ENCODE measurements at places on chromosomes 16 and 17.

DNA sequence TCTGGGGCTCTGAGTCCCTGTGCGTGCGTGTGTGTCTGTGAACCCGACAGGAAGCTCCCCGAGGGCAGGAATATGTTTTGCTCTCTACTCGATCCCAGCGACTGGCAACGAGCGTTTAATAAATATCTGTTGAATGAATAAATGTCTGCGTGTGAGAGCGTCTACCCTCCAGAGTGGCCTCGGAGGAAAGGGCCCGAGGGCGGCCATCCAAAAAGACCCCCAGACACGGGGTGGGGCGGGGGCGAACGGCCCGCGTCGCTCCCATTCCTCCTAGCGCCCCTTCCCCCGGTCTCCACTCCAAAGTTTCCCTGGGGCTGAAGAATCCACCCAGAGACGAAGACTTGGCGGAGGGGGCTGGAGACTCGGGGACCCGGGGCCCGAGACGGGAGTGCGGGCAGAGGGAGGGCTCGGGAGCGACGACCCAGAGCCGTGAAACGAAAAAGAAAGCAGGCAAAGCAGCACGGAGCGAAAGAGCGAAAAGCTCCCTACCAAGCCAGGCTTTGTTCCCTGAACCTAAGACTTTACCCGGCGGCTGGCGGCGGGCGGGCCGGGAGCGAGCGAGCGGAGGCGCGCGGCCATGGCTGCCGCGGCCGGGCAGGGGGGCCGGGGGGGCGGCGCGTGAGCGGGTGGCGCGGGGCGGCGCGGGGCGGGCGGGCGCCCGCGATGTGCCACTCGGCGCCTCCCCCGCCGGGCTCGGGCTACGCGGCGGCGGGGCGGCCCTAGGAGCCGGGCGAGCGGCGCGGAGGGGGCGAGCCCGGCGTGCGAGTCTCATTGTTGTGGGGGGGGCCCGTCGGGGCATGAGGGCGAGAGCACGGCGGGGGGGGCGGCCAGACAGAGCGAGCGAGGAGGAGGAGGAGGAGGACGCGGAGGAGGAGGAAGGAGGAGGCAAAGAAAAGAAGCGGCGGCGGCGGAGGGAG is at the start of gene MLLT6:
Gene MLLT6 (plus strand): TSS at position 668 of the 917 bp plus-strand sequence. CDS start 360 bp downstream, outside the sequence.
- DNase-seq, result no peak

DNA sequence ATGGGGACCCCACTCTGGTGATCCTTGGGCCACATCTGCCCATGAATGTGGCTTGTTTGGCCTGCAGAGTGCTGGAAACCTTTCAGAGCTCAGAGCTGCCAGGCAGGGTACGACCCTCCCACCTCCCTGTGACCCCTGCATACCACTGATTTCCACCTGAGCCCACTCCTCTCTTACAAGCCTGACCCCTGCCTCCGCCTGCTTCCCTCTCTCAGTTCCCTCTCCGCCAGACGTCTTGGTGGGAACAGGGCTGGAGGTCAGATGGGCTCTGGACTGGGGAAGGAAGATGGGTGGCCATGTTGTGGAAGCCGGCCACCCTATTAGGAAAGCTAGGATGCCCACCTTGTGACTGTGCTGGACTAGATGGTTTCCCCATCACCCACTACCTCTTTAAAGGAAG is 185.1 kb downstream of the KATNIP start:
- no peak for DNase-seq

DNA sequence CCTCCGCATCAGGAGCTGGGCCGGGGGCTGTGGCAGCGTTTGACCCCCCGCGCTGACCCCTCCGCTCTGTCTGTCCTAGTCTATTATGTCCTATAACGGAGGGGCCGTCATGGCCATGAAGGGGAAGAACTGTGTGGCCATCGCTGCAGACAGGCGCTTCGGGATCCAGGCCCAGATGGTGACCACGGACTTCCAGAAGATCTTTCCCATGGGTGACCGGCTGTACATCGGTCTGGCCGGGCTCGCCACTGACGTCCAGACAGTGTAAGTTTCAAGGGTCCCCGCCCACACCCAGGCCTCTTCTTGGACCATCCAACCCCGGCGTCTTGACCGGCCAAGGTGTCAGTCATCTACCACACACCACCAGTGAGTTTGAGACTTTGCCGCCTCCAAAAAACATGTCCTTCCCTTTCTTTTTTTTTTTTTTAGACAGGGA is 548 bp downstream of the PSMB3 start:
- DNase-seq, result no peak

DNA sequence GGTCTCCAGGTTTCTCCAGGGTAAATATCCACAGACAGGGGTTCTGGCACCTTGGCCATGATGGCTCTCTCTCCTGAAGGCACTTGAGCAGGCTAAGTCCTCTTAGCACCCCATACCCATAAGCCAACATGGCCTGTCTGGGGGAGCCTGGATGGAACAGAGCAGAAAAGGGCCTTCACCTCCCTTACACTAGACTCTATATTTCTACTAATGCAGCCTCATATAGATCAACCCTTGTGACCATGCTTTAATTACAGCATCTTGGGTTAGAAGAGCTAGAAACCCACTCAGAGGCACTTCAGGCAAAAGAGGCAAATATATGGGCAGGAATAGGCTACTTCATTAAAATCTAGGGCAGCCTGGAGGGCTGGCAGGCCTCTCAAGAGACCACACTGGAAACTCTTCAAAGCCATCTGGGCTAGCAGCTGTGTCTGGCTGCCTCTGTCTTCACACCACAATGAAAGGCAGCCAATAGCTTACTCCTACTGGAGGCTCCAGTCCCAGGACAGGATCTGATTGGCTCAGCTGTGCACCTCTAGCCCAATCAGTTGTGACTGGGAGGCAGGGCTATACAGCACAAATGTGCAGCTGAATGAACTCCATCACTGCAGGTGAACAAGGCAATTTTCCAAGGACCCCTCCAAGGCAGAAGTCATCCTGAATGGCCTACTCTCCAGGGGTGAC is 4.7 kb upstream of the CDT1 start:
- DNase-seq, result no peak

DNA sequence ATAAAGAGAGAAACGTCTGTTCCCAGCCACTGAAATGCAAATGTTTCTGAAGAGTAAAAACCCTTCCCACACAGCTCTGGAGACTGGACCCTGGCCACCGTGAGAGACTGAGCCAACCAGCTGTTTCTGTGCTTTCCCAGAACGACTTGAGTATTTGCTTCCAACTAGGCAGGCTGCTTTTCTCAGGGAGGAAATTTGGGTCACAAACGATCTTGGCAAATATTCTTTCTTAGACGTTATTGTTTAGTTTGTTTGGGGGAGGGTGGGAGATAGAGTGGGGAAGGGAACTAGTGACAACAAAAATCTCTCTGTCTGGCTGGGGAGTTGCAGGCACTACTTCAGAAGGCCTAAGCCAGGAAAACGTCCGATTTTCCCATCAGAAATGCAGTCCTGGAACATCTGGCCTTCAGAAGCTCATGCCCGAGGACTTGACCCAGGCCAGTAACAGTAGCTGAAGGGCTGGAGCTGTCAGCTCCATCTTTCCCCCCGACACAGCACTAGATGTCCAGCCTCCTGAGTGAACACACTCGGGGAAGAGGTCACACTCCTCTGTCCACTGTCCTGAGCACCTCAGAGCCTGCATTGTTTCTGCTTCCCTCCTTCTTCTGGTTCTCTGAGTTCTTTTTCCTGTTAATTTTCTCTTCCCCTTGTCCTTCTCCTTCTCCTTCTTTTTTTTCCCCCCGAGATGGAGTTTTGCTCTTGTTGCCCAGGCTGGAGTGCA is 4.0 kb downstream of the CCDC92B start:
- DNase-seq, result no peak

DNA sequence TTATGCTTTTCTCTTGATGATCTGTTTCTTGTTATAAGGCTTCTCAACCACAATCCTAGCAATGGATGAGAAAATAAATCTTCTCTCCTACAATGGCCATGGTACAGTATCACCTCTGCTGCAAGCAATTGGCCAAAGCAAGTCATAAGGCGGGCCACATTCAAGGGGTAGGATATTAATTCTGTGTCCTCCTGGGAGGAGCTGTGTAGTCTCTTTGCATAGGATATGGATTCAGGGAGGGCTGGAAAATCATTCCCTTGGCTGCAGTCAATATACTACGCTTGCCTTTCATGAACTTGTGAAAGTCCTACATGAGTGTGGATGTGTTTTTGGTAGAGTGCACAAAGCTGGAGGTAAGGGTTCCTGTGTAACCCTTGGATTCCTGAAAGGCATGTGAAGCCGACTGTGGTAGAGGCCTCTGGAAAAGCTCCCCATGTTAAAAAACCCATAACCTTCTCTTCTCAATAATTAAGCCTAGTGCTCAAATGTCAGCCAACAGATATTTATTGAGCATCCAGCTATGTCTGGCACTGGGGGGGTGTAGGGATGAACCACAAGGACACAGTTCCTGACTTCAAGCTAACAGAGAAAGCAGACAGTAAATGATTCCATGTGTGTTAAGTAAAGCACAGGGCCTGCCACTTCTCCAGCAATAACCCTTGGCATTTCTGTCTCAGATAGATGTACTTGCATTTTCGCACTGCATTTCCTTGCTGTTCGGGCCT is 147.6 kb upstream of the HS3ST3A1 start:
- no peak for DNase-seq

- no peak for DNase-seq
Measured at GRCh38 chr16:1261131-1261892, 5.4 kb downstream of the TPSD1 start.

DNA sequence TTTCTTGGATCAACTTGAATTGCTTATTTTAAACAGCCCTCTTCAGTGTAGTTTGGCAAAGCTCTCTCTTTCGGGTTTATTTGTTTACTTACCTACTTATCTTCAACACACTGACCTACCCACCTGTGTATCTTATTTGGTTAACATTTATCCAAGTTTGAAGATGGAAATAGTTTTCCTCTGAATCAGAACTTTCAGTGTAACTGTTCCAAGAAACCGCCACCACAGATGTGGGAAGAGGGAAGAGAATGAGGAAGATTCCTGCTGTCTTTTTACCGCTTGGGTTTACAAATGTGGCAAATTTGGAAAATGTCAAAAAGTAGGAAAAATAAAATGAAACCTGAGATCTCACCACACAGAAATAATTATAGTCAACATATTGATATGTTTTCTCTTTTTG is 115.8 kb downstream of the MSI2 start:
- no peak for DNase-seq

DNA sequence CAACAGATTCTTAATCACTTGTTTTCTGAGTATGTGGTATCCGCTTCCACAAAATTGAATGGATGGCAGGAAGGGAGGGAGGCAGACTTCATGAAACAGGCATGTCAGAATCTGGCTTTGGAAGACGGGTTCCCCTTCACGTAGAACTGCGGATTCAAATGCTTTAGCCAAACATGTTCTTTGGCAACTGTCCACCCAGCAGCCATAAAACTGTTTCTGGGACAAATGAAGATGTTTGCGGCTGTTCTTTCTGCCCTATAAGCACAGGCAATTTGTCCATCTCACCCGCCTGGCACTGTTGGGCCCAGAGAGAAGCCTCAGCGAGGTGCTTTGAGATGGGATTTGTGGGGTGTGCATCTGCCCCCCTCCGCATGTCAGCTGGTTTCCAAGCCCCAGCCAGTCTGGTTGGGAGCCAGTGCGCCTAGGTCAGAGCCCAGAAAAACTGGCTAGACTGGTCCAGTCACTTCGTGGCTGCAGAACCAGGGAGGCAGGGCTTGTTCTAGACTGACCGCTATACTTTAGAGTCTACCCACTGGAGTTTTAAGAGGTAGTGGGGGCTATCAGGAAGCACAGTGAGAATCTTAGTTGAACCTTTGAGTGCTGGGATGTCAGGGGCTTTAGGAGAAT is 6.3 kb downstream of the CRHR1 start:
- no peak for DNase-seq

DNA sequence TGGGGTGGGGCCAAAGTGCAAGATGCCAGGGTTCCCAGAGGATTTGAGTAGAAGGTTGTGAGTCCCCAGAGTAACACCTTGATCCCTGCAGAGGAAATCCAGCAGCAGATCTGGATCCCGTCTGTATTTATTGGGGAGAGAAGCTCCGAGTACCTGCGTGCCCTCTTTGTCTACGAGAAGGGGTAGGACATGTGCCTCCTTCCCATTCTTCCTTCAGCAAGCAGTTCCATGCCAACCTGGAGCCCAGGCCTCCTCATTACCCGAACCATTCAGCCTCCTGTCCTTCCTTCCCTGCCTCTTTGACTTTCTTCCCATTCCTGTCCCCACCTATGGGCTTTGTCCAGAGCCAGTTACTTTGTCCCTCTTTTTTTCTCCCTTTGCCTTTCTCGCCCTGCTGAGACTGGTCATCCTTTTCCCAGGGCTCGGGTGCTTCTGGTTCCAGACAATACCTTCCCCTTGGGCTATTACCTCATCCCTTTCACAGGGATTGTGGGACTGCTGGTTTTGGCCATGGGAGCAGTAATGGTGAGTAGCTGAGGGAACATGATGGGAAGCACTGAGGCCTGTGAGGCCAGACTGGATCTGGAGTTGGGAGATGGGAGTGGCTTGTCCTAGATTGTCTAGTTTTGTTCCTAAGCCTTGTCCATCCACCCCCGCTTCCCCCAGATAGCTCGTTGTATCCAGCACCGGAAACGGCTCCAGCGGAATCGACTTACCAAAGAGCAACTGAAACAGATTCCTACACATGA is 2.9 kb downstream of the RNF167 start:
- DNase-seq, result no peak

GRCh38 chr17:48439110-48439850 is 9.3 kb upstream of the SKAP1 start:
- no peak for DNase-seq

DNA sequence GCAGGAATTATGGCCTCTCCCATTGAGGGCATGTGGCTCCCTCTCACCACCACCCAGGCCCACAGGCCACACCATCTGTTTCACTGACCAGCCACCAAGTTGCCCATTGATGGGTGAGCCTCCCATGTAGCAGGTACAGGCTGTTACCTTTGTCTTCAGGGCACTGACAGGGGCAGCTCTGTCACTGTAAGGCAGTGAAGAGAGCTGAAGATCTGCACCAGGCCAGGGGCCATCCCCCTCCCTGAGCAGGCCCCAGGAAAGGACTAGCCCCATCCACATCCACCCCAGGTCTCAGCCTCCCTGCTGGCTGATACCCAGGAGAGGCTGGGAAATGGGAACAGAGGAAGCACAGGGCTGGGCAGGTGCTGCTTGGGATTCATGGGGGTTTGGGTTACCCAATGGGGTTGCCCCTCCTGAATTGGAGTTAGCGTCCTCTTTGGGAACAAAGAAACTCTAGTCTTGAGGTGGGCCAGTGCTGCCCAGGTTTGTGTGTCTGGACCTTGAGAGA is 1691.4 kb downstream of the TP53TG3F start:
- DNase-seq, result no peak

GRCh38 chr16:35185366-35186044 is 1726.1 kb downstream of the TP53TG3F start:
- DNase-seq, result no peak

GRCh38 chr16:47142486-47142820 is 1.3 kb downstream of the NETO2 start:
- no peak for DNase-seq

DNA sequence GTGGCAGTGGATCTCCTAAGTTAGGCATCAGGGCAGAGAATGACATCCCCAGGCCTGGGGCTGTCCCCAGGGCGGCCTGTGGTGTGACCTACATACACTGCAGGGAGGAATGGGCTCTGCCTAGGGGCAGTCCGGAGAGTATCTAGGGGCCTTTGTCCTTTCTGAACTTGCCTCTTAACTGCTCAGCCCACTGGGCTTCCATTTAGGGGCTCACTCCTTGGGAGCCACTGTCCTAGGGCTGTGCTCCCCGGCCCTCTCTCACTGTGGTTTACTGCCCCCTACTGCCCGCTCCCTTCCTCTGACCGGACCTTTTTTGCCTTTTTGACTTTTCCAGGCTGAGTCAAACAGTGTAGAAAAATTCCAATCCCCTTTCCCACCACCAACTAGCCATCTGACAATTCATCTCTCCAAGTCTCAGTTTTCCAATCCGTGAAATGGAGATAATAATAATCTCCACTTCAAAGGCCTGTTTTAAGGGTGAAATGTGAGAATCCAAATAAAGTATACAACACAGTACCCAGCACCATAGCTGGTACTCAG is 66.8 kb downstream of the DNAH3 start:
- DNase-seq, result no peak

- no peak for DNase-seq
Measured at GRCh38 chr17:63476854-63477479, at the start of gene ACE. Gene ACE (plus strand): TSS chr17:63477061. CDS start chr17:63477095, 34 bp downstream.

Data from HS-27A (cell line).